Stimulated activated CD8-positive, alpha-beta memory T cell treated with anti-CD3 and anti-CD28 coated beads, Interleukin-7, amount 100 ng/mL, for 24 hours (primary cell): ENCODE measurements at places on chromosomes 1 and 21.

DNA sequence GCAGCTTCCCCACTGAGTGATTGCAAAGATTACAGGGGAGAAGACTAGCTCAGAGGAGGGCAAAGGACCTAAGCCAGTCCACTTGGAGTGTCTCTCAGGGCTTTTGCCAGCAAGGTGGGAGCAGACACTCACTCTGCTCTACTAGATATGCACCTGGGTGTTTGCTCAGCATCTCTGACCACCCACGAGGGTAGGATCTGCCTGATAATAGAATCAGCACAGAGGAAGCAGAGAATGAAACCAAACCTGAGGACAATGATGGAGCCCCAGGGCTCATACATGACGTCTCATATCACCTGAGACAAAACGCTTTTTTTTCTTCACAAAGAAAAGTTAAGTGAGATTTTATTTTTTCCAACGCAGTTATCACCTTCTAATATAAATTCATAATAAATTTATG is 79.4 kb downstream of the RRAGC start:
- no peak for DNase-seq

DNA sequence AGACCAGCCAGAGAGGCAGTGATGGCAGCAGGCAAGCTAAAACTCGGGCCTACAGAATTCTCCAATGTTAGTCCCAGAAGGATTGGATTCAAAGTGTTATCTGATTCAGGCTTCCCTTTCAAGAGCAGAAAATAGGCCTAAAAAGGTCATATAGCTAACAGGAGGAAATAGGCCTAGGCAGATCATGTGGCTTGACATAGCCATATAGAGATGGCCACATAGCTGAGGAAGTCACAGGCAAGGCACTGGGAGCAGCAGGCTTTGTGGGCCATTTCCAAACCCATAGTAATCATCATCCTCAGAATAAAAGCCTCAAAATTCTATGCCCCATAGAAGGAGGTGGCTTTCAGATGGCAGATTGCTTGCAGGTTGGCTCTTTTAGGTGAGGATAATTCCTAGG is 29.0 kb upstream of the LMO4 start:
- DNase-seq = no peak

GRCh38 chr1:11847667-11848372 is at the start of gene NPPA:
TSS of gene NPPA (minus strand) at chr1:11847783. CDS start at chr1:11847684, 99 bp downstream.
- DNase-seq = no peak

DNA sequence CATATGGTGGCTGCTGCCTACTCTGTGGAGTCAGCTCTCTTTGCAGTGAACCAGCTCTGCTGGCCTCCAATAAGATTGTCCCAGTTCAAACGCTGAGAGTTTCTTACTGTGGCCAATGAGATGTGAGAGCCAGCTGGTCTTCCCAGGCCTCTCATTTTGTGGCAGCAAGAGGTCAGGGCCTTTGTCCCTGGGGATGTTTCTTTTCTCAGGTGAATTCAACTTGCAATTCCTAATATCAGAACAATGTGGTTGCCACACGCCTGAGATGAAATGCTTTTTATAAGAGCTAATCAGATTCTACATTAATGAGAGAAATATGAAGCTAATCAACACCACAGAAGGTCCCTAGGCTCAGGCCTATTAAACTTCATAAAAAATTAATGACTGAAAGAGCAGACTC is 660.1 kb upstream of the CAMK1G start:
- no peak for DNase-seq

GRCh38 chr1:41560496-41560895 is 76.0 kb upstream of the EDN2 start:
- DNase-seq = no peak

- no peak for DNase-seq
Measured at GRCh38 chr1:25089772-25090171, 142.5 kb downstream of the SYF2 start.

DNA sequence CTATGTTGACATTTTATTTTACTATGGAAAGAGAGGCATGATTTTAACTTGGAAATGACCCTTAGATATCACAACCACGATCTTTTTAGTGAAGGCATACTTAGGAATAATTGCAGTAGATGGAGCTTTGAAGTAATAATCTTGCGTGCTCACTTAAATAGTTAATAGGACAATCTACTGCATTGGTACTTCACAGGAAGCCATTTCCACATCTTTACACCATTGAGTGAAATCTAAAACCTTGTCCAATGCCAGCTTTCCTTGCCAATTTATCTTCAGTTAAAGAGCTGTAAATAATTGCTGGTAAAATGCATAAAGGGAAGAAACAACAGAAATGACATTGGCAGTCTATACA is 586.3 kb downstream of the ADGRL2 start:
- no peak for DNase-seq
